ENCODE measurements at places on chromosomes 1 and 21.

DNA sequence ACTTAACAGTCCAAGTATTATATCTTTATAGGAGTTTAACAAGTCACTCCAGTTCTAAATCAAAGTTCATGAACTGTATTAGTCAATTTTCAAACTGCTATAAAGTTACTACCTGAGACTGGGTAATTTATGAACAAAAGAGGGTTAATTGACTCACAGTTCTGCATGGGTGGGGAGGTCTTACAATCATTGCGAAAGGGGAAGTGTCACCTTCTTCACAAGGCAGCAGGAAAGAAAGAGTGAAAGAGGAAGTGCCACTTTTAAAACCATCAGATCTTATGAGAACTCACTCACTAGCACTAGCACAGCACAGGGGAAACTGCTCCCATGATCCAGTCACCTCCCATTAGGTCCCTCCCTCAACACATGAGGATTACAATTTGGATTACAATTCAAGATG, 70.0 kb downstream of the CLCA4 start:
- DNase-seq, result no peak

GRCh38 chr1:219159946-219160645, 13.6 kb upstream of the LYPLAL1 start:
- DNase-seq, result no peak

DNA sequence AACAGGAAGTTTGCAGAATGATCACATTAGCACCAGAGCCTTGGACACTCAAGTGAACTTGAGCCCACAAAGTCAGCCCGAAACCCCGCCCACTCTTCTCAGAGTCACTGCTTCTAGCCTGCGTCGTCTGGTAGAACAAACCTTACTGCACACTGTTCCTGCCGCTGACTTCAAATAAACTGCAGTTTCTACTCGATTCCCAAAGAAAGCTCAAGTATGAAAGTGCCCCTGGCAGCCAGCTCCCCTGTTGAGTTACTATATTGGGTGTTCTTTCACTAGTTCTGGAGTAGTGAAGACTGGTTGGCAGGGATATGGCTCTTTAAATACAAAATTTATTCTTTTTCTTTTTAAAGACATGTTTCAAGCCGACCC, 164.7 kb downstream of the GALNT2 start:
- no peak for DNase-seq

DNA sequence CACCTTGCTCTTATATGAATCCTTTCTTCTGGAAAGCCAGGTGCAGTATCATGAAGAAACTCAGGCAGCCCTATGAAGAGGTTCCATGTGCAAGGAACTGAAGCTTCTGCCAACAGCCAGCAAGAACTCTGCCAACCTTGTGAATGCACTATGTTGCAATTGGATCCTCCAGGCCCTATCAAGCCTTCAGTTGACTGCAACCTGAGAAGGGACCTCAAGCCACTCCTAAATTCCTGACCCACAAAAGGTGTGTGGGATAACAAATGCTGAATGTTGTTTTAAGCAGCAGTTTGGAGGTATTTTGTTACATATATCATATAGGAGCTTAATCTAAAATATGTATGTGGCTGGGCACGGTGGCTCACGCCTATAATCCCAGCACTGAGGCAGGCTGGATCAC, 84.0 kb downstream of the RERE start:
- no peak for DNase-seq

DNA sequence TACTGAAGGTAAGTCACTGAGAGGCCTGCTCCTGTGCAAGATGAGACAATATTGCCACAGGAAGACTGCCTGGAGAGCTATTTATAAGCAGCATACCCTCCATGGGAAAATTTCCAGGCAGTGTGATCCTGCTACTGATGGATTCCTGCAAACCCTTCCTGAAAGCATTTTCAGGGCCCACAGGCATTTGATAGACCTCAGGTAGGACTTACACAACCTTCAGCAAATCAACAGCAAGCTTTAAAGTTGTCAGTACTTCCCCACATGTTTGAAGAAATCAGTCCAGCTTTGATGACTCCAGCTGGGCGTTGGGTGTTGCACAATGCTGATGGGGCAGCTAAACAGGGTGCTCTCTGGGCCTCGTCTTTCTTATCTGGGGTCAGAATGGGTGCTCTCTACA, 108.8 kb downstream of the PLXNA2 start:
- DNase-seq, result no peak

DNA sequence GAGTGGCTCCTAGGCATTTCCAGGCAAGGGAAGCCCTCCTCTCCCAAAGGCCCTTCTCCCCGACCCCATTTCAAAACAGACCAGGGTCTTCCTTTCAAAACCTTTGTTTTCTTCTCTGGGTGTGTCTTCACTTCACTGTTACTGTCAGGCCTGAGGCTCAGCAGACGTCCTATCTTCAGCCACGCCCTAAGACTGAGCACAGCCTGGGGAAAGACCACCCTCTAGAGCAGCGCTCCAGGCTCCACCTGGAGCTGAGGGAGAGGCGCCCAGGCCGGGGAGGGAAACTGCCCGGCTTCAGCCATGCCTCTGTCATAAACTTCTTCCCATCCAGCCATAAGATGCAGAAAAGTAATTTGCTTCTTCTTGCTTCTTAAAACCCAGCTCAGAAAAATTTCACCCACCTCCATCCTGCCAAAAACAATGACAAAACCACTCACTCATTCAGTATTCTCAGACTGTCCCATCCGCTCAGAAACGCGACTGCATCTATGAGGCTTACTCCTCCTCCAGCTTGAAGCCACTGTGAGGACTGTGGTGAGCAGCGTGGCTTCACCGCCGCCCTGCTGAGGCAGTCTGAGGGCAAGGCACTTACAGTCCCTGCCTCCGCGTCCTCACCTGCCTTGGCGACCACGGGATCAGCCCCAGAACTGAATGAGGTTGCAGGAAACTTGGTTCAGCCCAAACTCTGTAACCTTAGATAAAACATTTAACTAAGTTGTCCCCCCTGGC, 36.1 kb downstream of the VN1R5 start:
- DNase-seq, result no peak

DNA sequence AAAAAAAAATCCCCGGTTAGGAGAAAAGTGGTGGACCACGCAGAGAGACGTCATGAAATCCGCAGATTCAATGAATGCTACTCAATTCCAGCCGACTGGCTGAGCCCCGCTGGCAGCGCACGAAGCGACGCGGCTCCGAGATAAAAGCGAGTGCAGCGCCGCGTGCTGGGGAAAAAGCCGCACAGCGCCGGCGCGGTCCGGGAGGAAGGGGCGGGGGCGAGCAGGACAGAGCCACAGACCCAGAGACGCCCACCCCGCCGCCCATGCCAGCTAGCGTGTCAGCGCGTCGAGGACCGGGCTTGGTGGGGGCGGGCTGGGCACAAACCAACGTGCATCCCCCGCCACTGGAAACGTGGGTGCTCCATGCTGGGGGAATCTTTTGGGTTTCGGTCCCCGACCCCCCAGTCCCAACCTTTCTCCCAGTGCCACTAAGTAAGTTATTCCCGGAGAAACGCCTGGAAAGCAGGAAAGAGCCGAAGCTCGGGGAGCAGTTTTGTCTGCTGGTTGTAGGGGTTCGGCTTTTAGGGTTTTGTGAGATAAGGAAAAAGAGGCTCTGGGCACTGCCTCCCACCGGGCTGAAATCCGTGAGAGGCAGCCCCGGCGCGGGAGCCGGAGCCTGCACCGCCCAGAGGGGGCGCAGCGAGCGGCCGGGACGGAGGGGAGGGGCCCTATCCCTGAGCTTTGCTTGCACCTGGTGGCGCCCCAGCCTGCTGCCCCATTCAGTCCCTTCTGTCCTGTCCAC, at the start of gene KCNJ6:
Gene KCNJ6 (minus strand): TSS at position 148 of the 742 bp plus-strand sequence. CDS start 75,775 bp downstream, outside the sequence.
- peak; percentile 93 for DNase-seq

GRCh38 chr1:153963030-153963849, at the start of gene SLC39A1:
TSS of gene SLC39A1 (minus strand) at chr1:153963537. CDS start at chr1:153962715, 822 bp downstream.
- DNase-seq, result peak; percentile 99

DNA sequence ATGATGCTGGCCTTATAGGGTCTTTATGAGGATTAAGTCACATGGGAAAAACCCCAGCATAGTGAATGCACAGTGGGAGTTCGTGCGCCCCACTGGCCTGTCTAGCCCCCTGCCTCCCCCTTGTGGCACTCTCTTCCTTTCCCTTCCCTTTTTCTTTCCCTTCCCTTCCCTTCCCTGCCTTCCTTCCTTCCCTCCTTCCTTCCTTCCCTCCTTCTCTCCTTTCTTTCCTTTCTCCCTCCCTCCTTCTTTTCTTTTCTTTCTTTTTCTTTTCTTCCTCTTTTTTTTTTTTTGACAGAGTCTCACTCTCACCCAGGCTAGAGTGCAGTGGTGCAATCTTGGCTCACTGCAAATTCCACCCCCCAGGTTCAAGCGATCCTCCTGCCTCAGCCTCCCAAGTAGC, 38.6 kb downstream of the HTR6 start:
- no peak for DNase-seq

DNA sequence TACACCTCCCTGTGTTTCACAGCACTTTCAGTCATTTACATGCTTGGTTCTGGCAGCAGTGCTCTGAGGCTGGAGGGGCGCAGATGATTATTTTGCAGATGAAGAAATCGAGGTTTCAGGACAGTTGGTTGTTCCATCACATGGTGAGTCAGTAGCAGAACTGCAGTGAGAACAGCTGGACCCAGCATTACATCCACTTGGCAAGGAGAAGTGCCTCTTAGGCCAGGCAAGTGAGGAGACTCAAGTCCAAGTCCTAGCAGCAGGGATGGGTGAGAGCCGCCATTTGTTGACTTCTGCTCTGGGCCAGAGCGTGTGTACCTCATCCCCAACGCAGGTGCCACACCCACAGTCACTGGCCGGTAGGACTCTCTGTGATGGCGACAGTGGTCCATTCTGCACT, 26.8 kb upstream of the EPHA8 start:
- DNase-seq, result no peak

DNA sequence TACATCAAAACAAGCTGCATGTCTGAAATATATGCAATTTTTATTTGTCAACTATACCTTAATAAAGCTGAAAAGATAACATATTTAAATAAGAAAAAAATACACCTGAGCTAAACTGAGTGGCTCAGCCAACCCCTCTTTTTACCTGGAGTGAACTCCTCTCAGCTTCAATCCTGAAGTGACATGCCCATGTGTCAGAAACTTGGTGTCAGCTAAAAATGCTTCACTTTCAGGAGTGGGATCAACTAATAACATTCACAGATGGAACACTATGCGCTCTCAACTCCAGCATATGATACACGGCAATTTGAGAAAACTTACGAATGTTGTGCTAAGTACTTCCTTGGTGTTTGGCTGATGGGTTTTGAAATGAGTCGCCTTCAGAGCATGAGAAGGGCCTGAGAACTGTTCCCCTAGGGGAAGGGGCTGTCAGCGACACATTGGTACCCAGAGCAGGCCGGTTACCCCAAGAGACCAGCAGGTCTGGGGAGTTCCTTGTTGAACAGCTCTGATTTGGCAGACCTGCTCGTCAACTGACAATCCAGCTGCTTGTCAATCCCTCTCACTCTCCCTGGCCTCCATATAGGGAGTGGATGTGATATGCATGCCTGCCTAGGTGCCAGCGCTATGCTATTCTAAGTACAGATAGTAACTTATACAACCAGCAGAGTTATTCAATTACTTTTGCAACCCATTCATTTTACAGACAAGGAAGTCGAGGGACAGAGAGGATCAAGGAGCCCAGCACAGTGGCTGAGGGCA, 267.7 kb downstream of the PCP4 start:
- no peak for DNase-seq

DNA sequence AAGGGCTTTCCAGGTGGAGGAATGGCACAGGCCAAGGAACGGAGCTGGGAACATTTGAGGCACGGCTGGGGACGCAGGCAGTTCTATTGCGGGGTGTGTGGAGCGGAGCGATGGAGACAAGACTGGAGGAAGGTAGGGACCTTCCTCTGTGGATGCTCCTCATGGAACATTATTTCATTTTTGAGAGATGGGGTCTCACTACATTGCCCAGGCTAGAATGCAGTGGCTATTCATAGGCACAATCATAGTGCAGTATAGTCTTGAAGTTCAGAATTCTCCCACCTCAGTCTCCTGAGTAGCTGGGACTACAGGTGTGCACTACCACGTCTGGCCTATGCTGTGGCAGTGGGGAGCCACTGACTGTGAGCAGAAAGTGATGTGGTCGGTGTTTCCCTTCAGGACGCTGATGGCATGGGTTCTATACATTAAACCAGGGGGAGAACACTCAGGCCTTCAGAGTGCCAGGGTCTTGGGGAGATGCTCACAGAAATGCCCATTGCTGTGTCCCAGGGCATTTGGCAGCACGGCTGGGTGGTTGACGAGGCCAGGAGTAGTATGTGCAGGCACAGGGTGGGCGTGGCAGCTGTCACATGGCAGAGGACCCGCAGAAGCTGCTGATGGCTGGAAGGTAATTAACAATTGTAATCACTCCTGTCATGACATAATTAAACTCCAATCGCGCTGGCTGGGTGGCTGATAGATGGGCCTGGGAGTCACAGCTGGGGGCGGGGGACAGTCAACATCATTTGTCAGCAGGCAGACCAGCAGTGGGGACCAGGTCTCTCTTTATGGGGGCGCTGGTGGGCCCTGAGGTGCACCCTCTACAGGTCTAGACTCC, 40.8 kb upstream of the ACOT11 start:
- no peak for DNase-seq

- no peak for DNase-seq
Measured at GRCh38 chr1:53963460-53963859, 17.3 kb downstream of the LRRC42 start.

GRCh38 chr1:184463680-184464079, 76.9 kb downstream of the C1orf21 start:
- no peak for DNase-seq

DNA sequence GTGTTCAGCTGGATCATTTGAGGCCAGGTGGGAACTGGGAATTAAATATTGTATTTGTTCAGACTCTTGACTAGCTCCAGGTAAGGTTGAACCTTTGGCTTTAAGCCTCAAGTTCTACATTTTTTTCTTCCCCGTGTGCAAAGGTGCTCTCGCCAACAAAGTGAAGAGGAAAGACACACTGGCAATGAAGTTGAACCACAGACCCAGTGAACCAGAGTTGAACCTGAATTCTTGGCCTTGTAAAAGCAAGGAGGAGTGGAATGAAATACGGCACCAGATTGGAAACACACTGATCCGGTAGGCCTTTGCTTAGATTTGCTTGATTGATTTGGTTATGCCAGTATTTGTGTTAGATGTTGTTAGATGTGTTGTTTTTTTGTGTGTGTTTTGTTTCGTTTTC, 25.5 kb upstream of the RCC1 start:
- DNase-seq, result no peak

- no peak for DNase-seq
Measured at GRCh38 chr1:70438529-70438928, 27.5 kb downstream of the CTH start.

- DNase-seq, result peak; percentile 8
Measured at GRCh38 chr1:2376931-2377672, 14.3 kb downstream of the MORN1 start.

Measured in glutamatergic neuron (in vitro differentiated cells).